ENCODE measurements at places on chromosomes 16 and 17.

- no peak for DNase-seq
These were observed 351.3 kb downstream of the SOX9 start for GRCh38 chr17:72472106-72472505.

DNA sequence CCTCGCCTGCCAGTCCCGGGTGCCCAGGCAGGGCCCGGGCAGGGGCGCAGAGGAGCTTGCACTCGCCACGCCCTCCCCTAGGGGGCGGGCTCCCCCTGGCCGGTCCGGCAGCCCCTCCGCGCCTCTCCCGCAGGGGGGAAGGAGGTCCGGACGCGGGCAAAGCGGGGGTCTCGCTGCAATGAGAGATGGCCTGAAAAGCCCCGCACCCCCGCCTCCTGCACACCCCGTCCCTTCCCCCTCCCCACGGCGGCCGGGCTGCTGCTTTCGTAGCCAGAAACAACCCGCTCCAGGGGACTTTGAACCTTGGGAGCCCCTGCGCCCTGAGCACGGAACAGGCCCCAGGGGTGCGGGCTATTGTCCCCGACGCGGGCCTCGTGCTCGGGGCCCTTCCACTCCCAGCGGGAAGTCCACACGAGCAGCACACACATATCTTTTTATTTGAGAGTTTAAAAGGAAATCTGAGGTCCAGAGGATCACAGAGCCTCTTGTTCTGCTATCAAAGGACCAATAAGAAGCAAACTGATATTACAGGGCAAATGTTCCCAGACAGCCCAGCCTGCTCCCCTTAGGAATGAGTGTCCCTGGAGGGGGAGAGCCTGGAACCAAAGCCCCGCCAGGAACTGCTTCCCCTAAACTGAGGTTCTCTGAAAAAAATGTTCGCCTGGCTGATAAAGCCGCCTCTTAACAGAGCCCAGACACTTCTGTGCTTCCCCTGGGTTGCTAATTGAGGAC is 5.8 kb upstream of the CBX4 start:
- DNase-seq = no peak

DNA sequence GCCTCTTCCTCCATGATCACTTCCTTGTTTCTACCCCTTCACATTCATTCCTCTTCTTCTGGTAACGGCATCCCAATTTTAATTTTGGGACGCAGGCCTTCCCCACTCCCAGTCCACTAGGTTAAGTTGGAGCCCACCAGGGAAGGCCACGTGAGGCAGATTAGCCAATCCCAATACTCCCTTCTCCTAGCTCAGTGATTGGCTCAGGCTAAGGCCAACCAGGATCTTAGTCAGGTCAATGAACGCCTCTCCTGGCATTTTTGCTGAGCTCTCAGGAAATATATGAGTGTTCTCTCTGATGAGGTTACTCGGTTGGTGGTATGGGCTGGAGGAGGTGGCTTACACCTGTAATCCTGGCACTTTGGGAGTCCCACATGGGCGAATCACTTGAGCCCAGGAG is 15.4 kb downstream of the SEZ6L2 start:
- DNase-seq = no peak

GRCh38 chr17:75036643-75037268 is 10.0 kb downstream of the ATP5PD start:
- no peak for DNase-seq

DNA sequence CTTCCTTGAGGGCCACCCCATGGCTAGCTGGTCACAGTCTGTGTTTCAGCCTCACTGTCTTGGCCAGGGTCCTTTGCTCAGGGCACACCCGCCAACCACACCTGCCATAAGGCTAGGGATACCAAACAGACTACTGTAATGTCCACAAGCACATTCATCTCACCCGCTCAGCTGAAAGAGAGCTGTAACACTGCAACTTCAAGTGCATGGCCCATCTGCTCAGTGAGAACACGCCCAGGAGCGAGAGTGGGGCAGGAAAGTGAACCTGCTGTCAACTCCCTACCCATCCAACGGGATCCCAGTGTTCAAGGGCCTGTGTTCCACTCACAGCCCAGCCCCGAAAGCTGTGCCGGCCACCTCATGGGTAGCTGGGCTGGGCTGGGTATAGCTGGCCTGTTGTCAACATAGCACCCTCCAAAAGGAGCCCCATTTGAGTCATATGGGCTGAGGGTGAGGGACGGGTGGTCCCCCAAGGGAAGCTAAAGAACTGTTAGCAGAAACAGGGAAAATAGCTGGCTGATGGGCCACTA is 55.7 kb downstream of the SCNN1B start:
- no peak for DNase-seq

GRCh38 chr16:70526403-70526802 is 2.8 kb downstream of the SF3B3 start:
- DNase-seq = no peak

All from H1 (cell line).